ENCODE measurements at places on chromosomes 2 and 18. TPM values are rescaled to one million over a fixed set of nuclear protein-coding genes. Genes with fewer than 3 reads are reported as not detected.

The SERPINB4 gene
- not detected for total RNA-seq

The DPP10 gene
- total RNA-seq = 6.6 TPM

GRCh38 chr2:68196120-68196716 lies 38.5 kb downstream of the PNO1 start:
- DNase-seq = peak; percentile 38

DNA sequence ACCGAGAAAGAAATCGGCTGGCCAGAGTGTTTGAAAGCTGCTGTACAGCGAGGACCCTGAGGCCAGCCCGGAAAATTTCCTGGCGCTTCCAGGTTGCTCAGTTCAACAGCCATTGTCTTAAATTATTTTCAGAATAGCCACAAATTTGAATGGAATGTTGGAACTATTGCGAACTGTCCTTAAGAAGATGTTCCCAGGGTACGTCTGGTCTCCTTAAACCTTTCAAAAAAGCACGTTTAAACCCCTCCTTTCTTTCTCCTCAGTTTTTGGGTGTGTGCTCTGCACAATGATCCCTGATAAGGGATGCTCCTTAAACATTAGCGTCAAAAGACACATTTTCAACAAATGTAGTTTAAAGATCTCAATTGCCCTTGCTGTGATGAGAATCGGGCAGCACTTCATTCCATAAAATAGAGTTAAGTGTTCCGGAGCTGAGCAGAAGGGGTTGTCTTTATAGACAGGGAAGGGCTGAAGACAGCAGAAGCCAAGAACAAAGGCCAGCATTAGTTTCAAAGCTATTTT lies 14.5 kb upstream of the LPIN2 start:
- DNase-seq = no peak

DNA sequence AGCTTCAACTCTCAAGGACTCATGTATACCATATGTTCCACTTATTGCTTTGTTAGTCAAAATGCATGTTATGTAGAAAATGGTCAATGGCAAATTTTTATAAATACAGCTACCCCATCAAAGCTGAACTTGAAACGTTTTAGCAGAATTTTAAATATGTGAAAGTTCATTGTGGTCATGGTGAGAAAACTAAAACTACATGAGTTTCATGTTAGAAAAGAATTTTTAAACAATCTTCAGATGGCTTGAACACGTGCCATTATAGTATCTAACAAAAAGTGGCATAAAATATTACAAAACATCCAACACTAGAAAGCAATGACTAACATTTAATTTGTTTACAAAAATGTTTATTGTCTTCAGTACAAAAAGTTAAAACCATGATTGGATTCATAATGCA lies 246.0 kb upstream of the KCNJ3 start:
- DNase-seq = no peak

- no peak for DNase-seq
Observed at GRCh38 chr2:24613154-24613814, 122.2 kb downstream of the NCOA1 start.

- no peak for DNase-seq
Observed at GRCh38 chr2:96895746-96896651, 26.1 kb upstream of the SEMA4C start.

DNA sequence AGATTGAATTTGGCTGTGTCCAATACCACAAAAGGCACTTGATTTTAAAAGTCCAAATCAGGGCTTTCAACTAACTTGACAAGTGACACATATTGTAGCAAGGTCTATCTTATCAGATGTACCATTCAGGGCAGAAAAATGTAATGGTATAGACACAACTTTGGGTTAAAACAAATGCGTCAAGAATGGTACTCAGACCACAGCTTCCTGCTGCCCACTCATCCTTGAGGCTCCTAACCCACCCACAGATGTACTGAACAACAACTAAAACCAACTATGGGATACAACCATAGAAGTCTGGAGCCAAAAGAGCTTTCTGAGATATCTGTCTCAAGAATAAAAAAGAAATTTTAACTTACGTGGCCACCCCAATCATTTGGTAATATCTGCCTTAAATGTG lies 105.2 kb downstream of the RBM43 start:
- no peak for DNase-seq

Measured in mucosa of gallbladder (tissue), 1 donor.